Activated T-helper 17 cell treated with anti-CD3 and anti-CD28 coated beads, Interleukin-2, amount 50 U/mL, for 72 hours (primary cell): ENCODE measurements at places on chromosomes 5 and 9.

GRCh38 chr5:58457050-58457449 is 2.8 kb downstream of the PLK2 start:
- peaks cover 28% of the 10 kb centered on the region for H3K36me3 ChIP-seq

DNA sequence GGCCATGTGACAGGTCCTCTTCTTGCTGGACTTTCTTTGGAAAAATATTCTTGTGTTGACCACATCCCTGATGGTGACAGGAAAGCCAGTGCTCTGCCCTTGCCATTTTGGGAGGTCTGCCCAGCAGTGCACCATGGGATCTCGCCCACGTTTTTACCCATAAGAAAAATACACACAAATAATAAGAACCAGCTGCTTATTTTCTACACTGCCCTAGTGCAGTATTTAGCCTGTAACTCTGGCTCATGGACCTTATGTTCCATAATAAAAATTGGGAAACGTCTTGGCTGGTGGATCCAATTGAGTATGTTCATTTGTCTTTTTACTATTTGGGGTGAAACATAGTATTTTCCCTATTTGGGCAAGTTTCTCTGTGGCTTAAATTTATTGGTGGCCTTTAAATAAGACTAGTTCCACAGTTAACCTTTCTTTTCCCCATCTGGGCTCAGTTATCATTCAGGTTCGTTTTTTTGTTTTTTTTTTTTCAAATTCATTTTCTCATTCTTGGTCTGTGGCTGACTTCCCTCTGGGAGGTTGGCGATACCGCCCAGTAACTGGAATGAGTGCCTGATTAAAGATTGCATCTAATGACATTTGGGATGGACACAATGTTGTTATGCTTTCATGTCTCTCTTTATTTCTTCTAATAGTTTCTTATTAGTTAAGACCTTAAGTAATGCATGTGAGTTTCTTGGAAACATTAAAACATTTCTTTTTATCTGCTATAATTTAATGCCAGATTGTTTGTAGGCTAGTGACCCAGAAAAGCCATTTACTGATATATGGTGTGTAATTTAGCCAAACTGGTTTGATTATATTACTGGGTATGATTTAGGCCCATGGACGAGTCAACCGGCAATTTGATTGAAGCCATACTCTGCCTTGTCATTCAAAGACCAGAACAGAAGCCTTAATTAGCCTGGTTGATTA is 163.7 kb downstream of the FGF10 start:
- H3K27ac ChIP-seq: no peak overlapping the region
- H3K36me3 ChIP-seq: no peaks in the 10 kb centered on the region
- H3K27me3 ChIP-seq: no peaks in the 10 kb centered on the region
- ATAC-seq: no peak

- no peak overlapping the region for H3K27ac ChIP-seq
- no peak overlapping the region for H3K4me3 ChIP-seq
- no peaks in the 10 kb centered on the region for H3K4me1 ChIP-seq
- no peaks in the 10 kb centered on the region for H3K27me3 ChIP-seq
- no peaks in the 10 kb centered on the region for H3K36me3 ChIP-seq
Observed at GRCh38 chr9:121398374-121398773, 28.3 kb upstream of the STOM start.

DNA sequence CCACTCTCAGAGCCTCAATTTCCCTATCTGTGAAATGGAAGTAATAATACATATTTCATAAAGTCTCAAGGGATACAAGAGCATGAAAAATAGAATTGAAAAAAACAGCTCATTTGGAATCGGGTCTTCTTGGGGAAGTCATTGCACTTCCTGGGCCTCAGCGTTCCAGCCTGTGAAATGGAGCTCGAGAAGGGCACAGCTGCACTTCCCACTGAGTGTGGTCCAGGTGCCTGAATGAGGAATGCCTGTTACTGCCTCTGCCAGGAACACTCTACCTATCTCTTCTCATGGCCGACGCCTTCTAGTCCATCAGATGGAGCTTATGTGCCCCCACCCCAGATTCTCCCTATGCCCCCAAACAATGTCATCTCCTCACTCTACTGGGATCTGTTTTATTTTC is 924 bp upstream of the NEURL1B start:
- H3K4me3 ChIP-seq: peak overlapping the region; percentile 30
- H3K27me3 ChIP-seq: peaks cover 28% of the 10 kb centered on the region

DNA sequence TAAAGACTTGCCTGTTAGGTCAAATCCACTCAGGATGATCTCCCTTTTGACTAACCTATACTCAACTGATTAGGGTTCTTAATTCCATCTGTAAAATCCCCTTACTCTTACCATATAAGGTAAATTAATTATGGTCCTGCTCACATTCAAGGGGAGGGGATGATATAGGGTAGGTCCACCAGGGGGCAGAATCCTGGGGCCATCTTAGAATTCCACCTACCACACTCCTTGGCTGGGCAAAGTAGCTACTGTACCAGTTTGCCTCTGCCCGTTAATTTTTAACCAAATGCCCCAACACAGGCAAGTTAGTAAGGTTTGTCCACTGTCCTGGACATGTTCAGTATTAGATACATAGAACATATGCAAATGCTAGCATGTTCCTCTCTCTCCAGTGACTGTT is 262.4 kb downstream of the SEMA5A start:
- H3K36me3 ChIP-seq: no peaks in the 10 kb centered on the region
- H3K27ac ChIP-seq: no peak overlapping the region
- H3K27me3 ChIP-seq: no peaks in the 10 kb centered on the region
- no peak overlapping the region for H3K4me3 ChIP-seq

- H3K4me1 ChIP-seq: no peaks in the 10 kb centered on the region
- no peak overlapping the region for H3K27ac ChIP-seq
- no peak for ATAC-seq
- H3K4me3 ChIP-seq: no peak overlapping the region
- no peaks in the 10 kb centered on the region for H3K36me3 ChIP-seq
Observed at GRCh38 chr5:6039111-6039510, 339.2 kb downstream of the MED10 start.
